ENCODE measurements at places on chromosomes 12 and 14.

- no peak for DNase-seq
Measured at GRCh38 chr12:30308010-30308717, 387.5 kb downstream of the IPO8 start.

DNA sequence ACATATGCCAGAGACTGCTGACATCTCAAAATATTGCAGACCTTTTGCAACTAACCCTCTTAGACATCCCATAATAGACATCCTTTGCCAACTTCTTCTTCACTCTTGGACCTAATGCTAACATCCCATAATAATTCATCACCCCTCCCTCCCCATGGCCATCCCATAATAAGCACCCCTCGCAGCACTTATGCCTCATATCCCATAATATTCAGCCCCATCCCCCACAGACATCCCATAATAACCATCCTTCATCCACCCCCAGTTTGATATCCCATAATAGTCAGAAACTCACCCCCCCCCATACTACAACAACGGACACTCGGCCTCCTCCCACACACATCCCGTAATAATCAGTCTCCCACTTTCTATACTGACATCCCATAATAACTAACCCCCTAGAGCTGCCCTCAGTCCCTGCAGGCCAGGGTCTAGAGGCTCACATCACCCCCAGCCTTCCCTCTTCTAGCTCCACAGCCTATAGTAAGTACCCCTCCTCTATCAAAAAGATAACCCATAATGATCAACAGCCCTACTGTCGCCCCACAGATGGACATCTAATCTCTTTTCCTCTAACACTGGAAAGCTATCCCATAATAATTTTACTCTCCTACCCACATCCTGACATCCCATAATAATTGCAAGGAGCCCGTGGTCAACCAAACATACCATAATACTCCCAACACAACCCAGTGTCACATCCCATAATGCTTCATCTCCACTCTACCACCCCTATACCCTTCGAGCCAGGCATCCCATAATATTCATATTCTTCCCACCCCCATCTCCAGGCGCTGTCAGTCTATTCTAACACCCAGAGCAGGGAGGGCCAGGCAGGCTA, 792 bp upstream of the CHD4 start:
- no peak for DNase-seq

- DNase-seq, result no peak
Measured at GRCh38 chr14:92923744-92924103, 774 bp downstream of the CHGA start.

- no peak for DNase-seq
Measured at GRCh38 chr14:38593476-38593875, 337.6 kb upstream of the CLEC14A start.

DNA sequence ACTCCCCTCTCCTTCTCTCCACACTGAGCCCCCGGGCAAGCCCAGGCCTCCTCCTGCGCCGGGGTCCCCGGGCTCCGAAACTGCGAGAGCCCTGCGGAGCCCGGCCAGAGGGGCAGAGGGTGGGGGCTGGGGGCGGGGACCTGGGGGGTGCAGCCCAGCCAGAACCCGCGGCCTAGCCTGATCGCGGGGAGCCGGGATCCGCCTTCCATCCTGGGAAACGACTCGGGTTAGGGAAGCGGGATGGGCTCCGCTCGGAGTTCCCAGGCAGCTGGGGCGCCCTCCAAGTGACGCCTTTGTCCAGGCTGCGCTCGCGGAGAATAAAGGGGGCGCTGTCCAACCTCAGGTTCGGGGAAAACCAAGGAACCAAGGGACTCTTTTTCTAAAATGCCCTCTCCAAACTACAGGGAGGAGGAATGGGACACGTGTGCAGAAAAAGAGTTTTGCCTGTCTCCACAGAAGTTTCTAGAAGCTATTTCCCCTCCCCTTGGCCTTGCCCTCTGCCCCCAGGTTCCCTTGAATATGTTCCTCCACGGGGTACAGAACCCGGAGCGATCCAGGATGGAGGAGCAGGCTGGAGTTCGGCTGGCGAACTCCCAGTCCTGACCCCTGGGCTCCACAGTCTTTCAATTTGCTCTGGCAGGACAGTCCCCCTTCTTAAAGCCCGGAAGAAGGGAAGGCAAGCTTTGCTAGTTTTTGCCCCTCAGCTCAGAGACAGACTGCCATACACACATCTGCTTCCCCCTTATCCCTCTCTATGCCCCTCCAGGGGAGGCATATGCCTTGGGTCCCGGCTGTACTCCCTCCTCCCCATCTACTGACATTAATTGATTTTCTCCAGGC, 13.9 kb downstream of the NKX2-1 start:
- DNase-seq, result no peak

- peak; percentile 95 for DNase-seq
Measured at GRCh38 chr14:101731187-101732080, 30.1 kb upstream of the PPP2R5C start.

DNA sequence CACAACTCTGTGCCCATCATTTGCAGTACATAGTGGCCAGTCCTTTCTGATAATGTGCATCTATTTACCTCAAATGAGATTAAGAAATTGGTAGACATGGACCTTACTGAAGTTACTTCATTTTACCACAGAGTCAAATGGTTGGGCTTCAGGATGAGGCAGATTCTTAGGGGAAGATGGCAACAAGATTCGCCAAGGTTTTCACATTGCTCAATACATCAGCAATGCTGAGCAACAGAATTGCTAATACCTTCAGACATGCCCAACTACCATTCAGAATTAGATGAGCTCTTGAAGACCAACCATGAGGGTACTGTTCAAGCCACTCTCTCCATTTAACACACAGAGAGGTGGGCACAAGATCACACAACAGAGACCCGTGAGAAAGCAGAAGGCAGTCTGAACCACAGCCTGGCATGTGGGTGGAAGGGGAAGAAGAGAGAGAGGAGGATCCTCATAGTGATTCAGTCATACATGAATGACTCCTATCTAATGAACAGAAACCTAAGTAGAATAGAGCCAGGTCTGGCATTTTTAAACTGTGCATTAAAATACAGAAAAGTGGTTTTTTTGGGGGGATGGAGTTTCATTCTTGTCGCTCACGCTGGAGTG, 28.5 kb downstream of the CPM start:
- peak; percentile 82 for DNase-seq

DNA sequence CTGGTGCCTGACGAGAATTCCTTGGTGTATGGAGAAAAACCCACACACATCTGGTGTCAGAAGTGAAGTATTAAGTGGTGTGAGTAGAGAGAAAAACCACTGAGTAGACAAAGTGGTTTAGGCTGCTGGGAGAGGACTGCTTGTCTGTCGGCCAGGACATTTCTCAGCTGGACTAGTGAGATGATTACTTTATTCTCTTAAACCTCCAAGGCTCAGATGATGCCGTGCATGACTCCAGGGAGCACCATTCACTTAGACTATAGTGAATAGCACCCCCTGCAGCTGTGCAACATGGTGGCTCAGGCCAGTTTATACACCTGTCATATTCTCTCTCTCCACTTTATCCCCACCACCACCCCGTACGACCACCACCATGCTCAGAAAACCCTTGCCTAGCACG, 28.5 kb upstream of the NFYB start:
- no peak for DNase-seq

DNA sequence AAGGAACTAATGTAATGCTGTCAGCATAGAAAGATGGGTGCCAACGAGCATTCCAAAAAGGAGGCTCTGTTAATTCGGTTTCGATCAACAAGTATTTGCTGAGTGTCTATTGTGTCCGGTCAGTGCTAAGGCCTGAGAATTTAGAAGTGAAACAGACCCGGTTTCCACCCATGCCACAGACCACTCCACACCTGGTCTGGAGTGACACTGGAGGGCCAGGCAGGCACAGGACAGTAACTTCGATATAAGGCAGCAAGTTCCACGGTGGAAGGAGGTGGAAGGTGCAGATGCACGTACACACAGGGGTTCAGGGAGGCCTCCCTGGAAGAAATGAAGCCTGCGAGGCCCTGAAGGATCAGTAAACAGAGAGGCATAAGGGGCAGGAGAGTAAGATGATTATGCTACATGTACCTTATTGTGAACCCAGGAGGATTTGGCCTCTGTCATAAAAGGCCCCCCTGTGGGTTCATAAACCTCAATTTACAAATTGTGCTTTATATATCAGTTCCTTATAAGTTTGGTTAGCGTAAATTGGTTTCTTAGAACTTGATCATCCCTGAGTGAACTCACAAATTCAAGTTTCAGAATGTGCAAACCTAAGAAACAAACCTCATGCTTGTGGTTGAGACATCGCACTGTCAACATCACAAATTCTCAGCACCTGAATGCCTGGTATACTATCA, 25.9 kb downstream of the SSH1 start:
- DNase-seq, result no peak

GRCh38 chr12:74538491-74539258, 1.0 kb downstream of the ATXN7L3B start:
- DNase-seq, result no peak

GRCh38 chr12:114747012-114747858, 63.3 kb upstream of the TBX3 start:
- no peak for DNase-seq

DNA sequence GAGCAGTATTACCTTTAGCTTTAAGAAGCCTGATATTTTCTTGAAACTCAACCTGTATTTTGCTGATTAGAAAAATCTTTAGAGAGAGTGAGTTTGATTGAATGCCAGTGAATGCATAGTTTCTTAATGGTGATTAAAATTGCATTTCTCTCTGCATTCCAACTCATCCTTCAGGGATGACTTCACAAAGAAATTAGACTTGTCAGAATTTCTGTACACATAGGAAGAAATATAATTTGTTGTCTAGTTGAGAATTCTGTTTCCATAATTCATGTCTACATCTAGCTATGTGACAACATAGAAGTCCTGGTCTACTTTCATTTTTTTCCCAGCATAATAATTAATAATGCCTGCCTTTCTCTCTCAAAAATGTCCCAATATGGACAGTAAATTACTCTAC, 136.6 kb downstream of the OTOGL start:
- DNase-seq, result no peak

DNA sequence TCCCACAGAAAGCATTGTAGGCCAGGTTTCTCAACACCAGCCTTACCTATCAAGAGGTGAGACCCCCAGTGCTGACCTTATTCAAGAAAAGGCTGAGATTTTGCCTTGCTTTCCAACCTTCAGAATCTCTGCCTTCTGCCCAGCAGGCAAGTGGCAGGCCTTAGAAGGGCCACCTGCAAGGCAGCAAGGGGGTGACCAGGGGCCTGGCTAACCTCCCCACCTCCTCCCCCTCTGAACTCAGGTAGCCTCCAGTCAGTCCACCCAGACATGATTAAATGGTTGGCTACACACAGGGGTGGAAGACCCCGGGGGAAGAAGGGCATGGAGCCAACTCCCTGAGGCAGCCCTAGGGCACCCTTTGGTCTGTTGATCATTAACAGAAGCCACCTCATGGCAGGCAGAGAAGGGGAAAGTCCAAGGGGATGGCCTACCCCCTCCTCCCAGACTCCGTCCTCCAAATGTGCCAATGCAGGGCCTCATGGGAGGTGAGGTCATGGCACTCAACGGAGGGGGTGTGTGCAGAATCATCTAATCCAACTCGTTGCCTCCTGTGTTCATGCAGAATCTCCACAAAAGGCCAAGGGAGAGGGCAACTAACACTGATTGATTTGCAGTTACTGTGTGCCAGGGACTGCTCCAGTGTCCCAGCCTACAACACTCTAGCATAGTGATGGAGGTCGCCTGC, 8.5 kb downstream of the ZFP36L1 start:
- no peak for DNase-seq

DNA sequence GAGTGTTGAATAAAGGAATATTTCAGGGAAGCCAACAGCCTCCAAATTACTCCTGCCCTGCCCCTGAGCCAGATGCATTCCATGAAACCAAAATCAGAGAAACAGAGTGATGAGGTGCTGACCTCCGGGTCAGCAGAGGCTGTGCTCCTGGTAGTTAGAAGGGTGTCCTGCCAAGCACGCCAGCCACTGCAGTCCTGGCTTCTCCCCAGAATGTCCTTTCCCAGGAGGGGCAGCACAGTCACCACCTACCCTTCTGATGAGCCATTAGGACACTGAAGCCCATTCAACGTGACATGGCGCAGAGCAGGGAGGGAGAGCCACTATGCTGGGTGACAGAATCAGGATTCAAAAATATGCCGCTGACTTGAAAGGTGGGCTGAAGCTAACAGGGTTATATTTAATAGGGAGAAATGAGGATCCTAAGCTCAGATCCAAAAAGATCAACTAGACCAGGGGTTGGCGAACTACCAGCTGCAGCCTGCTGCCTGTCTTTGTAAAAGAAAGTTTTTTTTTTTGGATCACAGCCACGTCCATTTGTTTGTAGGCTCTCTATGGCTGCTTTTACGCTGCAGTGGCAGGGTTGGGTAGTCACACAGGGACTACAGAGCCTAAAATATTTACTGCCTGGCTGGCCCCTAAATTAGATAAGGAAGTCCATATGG, 34.5 kb upstream of the PLEK2 start:
- no peak for DNase-seq

GRCh38 chr12:131536766-131537165, 174.1 kb upstream of the SFSWAP start:
- DNase-seq, result no peak

DNA sequence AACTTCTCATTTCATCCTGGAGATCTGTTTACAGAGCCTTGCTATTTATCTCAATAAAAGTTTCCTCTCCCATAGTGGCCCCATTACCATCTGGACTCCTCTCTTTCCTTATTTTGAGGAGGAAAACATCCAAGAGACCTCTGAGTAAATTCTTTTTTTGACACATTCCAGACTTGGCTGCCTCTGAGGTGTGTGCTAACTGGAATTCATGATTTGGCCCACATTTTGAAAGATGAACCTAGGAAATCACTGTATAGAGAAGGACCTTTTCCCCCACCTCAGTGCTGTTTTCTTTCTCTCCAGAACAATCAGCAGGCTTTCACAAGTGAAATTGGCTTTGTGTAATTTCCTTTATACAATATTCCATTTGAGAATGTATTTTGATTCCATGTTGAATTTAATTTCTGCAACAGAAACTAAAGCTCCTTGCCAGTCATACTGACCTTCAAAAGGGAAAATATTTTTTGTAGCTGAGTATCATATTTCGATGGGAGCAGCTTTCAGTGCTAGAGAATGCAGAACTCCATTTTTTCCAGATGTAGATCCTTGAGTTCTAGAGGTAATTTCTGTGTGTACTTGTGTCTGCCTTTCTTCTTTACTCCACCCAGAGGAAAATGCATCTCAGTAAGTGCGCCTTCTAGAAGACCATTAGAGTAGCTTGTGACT, 244.9 kb upstream of the RGS6 start:
- DNase-seq, result no peak

GRCh38 chr12:52049688-52050087, 1.6 kb upstream of the NR4A1 start:
- DNase-seq, result no peak

DNA sequence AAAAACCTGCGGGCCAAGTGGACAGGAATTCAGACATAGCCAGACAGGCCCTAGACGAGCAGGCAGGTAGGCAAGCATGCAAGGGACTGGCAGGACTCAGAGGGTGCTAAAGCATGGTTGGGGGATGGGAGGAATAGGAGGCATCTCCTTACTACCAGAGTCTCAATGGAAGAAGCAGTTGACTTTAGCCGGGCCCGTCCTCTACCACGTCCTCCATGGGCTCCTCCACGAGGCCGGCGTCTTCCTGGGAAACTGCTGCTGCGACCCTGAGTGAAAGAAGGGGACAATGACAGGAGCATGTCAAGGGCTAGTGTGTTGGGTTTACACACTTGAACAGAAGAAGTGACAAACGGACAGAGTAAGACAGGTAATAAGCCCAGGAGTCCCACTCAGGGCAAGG, 11.6 kb downstream of the KMT2D start:
- no peak for DNase-seq

All from suppressor macrophage treated with lipopolysaccharide for 4 hours (primary cell).